Epithelial cell of proximal tubule (primary cell): ENCODE measurements at places on chromosomes 2 and 18. TPM values are rescaled to one million over a fixed set of nuclear protein-coding genes. Genes with fewer than 3 reads are reported as not detected.

CMPK2 gene
- 4.3 and 4.6 TPM in 2 replicates for total RNA-seq

SP5 gene
- 0.14 TPM in 1 of 2 replicates, not detected in the other for total RNA-seq

ATP6V1B1 gene
- total RNA-seq: 0.81 TPM in 1 of 2 replicates, not detected in the other

COPS8 gene
- 110 and 111 TPM in 2 replicates for total RNA-seq

CRYGD gene
- not detected in 2 replicates for total RNA-seq

BCL2L11 gene
- 3.5 and 4.1 TPM in 2 replicates for total RNA-seq

VWC2L gene
- not detected in 2 replicates for total RNA-seq

CHRNG gene
- not detected in 2 replicates for total RNA-seq

RTP5 gene
- not detected in 2 replicates for total RNA-seq

ZNF892 gene
- total RNA-seq: 3.4 and 7.1 TPM in 2 replicates

GTF3C2 gene
- 37.4 and 61.7 TPM in 2 replicates for total RNA-seq

PARD3B gene
- total RNA-seq: 0.94 and 3.6 TPM in 2 replicates

THSD7B gene
- 0.81 and 1.4 TPM in 2 replicates for total RNA-seq

CD8B2 gene
- 0.29 TPM in 1 of 2 replicates, not detected in the other for total RNA-seq

GPBAR1 gene
- 1.0 and 2.3 TPM in 2 replicates for total RNA-seq

UGT1A5 gene
- total RNA-seq: not detected in 2 replicates

EHBP1 gene
- 18.1 and 20.9 TPM in 2 replicates for total RNA-seq

PER2 gene
- 0.86 and 4.1 TPM in 2 replicates for total RNA-seq

NOL4 gene
- total RNA-seq: 0.07 and 0.23 TPM in 2 replicates

RNMT gene
- 21.3 and 27.4 TPM in 2 replicates for total RNA-seq

POTEE gene
- total RNA-seq: not detected in 2 replicates

SP140 gene
- total RNA-seq: 4.6 and 5.3 TPM in 2 replicates

IL36B gene
- total RNA-seq: not detected in 2 replicates

CAVIN2 gene
- 0.51 and 0.98 TPM in 2 replicates for total RNA-seq

STPG4 gene
- total RNA-seq: 0.58 TPM in 1 of 2 replicates, not detected in the other

GRHL1 gene
- total RNA-seq: 3.9 and 6.8 TPM in 2 replicates

RBFA gene
- total RNA-seq: 41.5 and 65.2 TPM in 2 replicates

VSNL1 gene
- total RNA-seq: not detected in 2 replicates

PAX8 gene
- total RNA-seq: 109 and 127 TPM in 2 replicates

SPEG gene
- 4.6 and 28.3 TPM in 2 replicates for total RNA-seq

DLGAP1 gene
- total RNA-seq: 0.63 TPM in 1 of 2 replicates, not detected in the other

KCNK3 gene
- total RNA-seq: 1.9 and 5.1 TPM in 2 replicates

TDRD15 gene
- not detected in 2 replicates for total RNA-seq

SLC23A3 gene
- total RNA-seq: 0.06 TPM in 1 of 2 replicates, not detected in the other

QPCT gene
- 26.4 and 52.3 TPM in 2 replicates for total RNA-seq

PPIL3 gene
- 28.6 and 36.6 TPM in 2 replicates for total RNA-seq

REG3G gene
- total RNA-seq: not detected in 2 replicates

GCG gene
- not detected in 2 replicates for total RNA-seq

DOCK10 gene
- 2.1 and 2.5 TPM in 2 replicates for total RNA-seq

RAB27B gene
- 1.7 and 2.1 TPM in 2 replicates for total RNA-seq

CASP10 gene
- 1.1 and 3.8 TPM in 2 replicates for total RNA-seq

ANKRD30BL gene
- not detected in 2 replicates for total RNA-seq

PKP4 gene
- total RNA-seq: 39.3 and 41.0 TPM in 2 replicates

AKAIN1 gene
- not detected in 2 replicates for total RNA-seq

EVA1A gene
- total RNA-seq: 53.7 and 67.0 TPM in 2 replicates

TXNL1 gene
- 51.4 and 63.2 TPM in 2 replicates for total RNA-seq

C2orf78 gene
- total RNA-seq: not detected in 2 replicates

NEU4 gene
- not detected in 2 replicates for total RNA-seq

DRC1 gene
- total RNA-seq: not detected in 2 replicates

CCDC148 gene
- total RNA-seq: 0.86 and 1.2 TPM in 2 replicates

PTH2R gene
- not detected in 2 replicates for total RNA-seq

ANKRD30B gene
- 0.14 and 0.17 TPM in 2 replicates for total RNA-seq

KLHL29 gene
- 7.7 and 12.0 TPM in 2 replicates for total RNA-seq

ABHD1 gene
- not detected in 2 replicates for total RNA-seq

SPP2 gene
- not detected in 2 replicates for total RNA-seq

RESP18 gene
- not detected in 2 replicates for total RNA-seq

SCN9A gene
- total RNA-seq: 0.87 and 2.1 TPM in 2 replicates

LIPG gene
- total RNA-seq: 117 and 173 TPM in 2 replicates
